ENCODE measurements at places on chromosomes 7 and 10.

- DNase-seq = no peak
Measured at GRCh38 chr7:51973071-51973470, 656.5 kb upstream of the COBL start.

DNA sequence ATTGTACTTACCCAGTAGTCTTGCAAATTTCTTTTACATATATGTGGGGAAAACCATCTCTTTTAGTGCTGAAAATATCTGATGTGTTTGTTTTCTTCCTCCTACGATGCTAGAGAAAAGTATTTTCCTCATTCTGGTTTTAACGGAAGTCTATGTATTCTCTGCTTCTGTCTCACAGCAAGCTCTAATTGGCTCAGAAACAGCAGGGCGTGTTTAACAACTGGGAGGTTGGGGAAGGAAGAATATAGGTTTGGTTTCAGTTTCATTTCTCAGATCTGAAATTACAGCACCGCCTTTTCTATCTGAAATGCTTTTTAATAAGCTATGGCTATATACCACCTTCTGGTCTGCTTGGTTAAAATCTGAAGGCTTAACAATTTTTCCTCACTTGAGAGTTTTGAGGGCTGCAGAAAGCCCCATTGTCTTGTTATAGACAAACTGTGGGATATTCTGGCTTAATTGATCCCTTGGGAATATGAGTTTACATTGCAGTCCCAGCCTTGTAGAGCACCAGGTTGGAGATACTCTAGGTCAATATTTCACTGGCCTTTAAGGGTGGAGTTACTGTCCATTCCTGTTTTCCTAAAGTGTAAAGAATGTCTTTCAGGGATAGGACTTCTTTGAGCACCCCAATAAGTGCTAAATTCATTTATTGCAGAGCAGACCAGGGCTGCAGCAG is at the start of gene SAMD9:
SAMD9 (minus strand) TSS at position 128 of the 679 bp plus-strand sequence. CDS start 11,882 bp downstream, outside the sequence.
- peak; percentile 33 for DNase-seq

- DNase-seq = no peak
Measured at GRCh38 chr7:369476-370258, 79.7 kb downstream of the FOXL3 start.

DNA sequence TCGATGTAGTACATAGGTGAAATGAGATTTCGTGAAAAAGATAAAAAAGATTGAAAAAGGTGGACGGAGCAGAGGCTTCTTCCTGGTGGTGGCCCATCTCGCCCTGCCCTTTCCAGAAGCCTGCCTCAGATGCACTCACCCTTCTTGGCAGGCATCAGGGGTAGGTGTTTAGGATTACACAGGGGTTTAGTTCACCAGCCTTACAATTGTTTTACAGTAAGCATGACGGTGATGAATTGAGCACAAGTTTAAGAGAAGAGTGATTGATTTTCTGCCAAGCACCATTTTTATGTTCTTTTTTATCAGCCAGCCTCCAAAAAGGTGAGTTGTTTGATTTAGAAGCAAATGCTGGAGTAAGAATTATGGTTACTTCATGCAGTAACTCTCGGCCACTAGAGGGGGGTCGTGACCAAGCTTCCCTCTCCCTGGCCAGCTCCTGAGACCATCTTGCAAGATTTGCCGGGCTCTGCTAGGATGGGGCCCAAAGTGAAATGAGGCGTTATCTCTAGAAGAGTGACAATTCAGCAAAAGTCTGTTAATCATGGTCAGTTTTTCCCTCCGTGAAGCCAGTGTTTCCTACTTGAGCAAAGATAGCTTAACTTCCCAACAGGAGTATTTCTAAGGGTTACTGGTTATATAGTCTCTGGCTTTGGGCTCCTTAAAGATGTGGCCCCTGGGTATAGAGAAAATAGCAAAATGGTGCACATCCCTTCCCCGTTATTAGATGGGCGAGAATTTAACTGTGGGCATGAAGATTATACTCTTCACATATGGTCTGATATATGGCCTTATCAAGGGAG is 228.8 kb downstream of the BMPER start:
- DNase-seq = no peak

DNA sequence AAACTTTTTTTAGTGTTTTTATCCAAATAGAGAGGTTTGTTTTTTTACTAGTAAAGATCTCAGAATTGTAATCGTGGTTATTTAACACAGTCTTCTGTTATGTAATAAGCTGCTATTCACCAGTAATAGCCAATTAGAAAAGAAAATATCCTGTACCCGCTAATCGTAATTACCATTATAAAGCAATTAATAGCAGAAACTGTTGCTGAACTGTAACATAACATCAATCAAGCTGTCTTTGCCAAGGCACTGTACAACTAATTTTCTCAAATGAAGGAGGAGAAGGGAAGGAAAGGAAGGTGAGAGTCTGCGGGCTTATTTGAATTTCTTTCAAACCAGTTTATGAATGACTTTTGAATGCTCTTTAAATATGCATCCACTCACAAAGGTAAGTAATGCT is 9.3 kb downstream of the ZNF277 start:
- no peak for DNase-seq
